Activated T-cell treated with anti-CD3 and anti-CD28 coated beads for 48 hours (primary cell): ENCODE measurements at places on chromosomes 13 and 19.

- DNase-seq = no peak
These were observed 91.3 kb downstream of the KCNRG start for GRCh38 chr13:50106559-50106958.

- DNase-seq = no peak
These were observed 6.0 kb upstream of the AP1M2 start for GRCh38 chr19:10593148-10593547.

- DNase-seq = no peak
These were observed 10.8 kb downstream of the DIAPH3 start for GRCh38 chr13:60152904-60153303.

GRCh38 chr19:11807099-11807380, 7.0 kb upstream of the ZNF440 start:
- no peak for DNase-seq

DNA sequence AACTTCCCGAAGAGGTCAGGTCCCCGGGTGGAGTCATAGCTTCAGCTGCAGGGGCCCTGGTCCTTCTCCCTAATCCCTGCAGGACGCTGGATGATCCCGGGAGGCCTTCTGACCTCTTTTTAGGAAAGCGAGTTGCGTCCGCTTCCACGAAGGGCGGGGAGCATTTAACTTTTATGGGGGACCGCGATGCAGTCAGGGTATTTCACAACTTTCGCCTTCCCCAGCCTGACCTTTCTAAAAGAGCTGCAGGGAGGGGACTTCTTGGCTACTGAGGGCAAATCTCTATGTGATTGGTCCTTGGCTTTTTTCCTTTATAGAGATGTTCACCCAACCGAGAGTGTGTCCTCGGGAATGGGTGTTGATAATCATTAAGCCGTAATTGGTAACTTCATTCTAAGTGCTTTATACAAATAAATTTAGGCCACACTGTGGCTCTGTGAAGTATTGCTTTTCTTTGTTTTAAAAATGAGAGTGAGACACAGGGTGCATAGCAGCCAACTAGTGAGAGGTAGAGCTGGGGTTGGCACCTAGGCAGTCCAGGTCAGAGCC, 778 bp downstream of the ZNF230 start:
- no peak for DNase-seq

DNA sequence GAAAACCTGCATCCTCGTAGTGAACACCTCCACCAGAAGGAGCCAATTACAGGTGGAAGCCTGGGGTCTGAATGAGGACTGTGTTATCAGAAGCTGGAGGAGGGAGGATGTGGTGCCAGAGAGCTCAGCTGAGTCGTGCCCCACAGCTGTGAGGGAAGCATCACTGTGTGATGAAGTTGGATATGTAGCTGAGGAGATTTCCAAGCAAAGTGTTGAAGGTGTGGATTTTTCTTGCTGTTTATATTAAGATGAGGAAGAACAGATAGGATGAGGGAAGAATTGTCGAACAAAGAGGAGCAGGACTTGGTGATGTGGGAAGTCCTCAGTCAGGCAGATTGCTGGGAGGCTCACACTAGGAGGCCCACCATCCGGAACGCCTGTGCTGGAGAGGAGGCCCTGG, 4.4 kb downstream of the RAB20 start:
- DNase-seq = no peak
